Hematopoietic multipotent progenitor cell treated with erythropoietin and hydrocortisone succinate and interleukin-3 and kit ligand, for 15 days (in vitro differentiated cells): ENCODE measurements at places on chromosomes 6 and 20.

GRCh38 chr6:133337308-133337707 is 96.2 kb downstream of the EYA4 start:
- DNase-seq: no peak

- DNase-seq: peak; percentile 74
Observed at GRCh38 chr20:45044084-45044573, 56.8 kb downstream of the KCNS1 start.

DNA sequence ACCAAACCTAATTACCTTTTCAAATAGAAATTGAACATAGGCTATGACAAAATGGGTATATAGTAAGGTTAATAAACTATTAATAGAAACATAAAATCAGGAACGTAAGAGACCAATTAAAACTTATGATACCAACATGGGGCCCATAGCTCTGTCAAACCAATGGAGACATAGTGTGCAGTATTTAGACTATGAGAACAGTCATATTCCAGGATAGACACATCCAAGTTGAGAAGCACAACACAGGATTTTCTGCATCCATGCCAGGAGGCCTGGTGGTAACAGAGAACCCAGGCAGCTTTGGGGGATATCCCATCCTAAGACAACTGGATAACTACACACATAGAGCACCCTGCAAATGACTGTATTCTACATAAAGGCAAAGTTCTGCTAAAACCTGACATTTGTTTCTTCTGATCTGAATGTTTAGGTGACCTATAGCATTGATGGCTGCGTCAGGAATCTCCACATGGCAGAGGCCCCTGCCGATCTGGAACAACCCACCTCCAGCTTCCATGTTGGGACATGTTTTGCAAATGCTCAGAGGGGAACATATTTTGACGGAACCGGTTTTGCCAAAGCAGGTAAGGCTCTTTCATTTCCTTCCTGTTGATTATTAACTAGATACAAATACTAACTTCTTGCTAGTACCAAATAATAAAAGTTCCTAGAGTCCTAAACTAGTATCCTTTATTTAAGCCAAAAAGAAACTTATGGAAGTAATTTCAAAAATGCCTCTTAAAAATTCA is 202.7 kb downstream of the ARHGAP18 start:
- DNase-seq: no peak

GRCh38 chr6:146861716-146862115 is 262.9 kb downstream of the ADGB start:
- DNase-seq: no peak

- DNase-seq: no peak
Observed at GRCh38 chr6:128855581-128856085, 27.3 kb upstream of the LAMA2 start.

DNA sequence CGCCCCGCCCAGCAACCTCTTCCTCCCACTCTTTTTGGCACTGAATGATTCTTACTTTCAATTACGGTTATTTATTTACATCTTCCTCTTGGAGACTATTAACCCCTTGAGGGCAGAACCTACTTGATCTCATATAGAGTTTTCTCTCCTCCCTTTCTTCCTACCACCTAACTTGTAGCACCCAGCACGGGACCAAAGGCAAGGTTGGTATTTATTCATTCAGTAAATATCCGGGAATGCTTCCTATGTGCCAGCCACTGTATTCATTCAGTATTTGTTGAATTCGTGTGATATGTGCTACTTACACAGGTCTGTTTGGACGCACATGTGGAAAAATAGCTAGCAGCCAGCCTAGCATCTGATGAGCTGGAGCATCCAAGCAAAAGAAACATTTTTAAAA is 1.3 kb upstream of the CNKSR3 start:
- no peak for DNase-seq

- no peak for DNase-seq
Observed at GRCh38 chr20:43389839-43390626, 67.7 kb upstream of the SRSF6 start.

DNA sequence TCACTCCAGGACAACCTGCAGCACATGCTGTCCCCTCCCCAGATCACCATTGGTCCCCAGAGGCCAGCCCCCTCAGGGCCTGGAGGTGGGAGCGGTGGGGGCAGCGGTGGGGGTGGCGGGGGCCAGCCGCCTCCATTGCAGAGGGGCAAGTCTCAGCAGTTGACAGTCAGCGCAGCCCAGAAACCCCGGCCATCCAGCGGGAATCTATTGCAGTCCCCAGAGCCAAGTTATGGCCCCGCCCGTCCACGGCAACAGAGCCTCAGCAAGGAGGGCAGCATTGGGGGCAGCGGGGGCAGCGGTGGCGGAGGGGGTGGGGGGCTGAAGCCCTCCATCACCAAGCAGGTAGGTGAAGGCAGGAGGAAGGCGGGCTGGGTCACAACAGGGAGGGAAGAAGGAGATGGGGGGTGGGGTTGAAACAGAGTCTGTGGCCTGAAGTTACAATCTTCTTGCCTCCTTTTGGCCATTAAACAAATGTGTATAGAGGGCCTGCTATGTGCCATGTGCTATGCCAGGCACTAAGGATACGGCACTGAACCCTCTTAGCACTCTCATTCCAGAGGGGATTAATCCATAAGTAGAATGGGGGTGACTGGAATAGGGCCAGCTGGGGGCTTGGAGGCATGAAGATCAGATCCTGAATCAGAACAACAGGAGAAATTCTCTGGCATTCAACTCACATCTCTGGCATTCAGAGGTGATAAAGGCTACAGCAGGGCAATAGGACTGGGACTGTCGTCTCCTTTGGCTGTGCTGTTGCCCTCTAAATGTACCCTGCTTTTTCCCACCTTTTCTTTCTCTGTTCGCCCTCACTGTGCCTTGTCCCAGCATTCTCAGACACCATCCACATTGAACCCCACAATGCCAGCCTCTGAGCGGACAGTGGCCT is 10.5 kb upstream of the ZBTB9 start:
- DNase-seq: no peak

DNA sequence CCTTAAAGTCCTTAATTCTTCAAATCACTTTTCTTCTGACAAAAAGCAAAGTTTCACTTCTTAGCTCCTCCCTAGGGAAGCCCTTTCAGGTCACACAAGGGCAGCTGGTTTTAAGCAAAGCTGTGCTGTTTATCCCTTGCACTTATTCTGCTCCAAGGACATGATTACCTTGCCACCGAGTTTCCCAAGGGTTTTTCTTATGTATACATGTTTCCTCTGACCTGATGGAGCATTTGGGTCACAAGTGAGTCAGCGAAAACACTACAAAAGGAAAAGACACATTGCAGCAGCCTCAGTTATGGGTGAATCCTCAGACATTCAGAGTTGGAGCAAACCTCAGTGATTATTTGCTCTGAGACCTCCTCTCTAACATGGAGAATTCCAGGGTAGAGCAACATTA is 26.6 kb upstream of the ILRUN start:
- DNase-seq: no peak

- no peak for DNase-seq
Observed at GRCh38 chr6:69129046-69129445, 494.0 kb downstream of the ADGRB3 start.

DNA sequence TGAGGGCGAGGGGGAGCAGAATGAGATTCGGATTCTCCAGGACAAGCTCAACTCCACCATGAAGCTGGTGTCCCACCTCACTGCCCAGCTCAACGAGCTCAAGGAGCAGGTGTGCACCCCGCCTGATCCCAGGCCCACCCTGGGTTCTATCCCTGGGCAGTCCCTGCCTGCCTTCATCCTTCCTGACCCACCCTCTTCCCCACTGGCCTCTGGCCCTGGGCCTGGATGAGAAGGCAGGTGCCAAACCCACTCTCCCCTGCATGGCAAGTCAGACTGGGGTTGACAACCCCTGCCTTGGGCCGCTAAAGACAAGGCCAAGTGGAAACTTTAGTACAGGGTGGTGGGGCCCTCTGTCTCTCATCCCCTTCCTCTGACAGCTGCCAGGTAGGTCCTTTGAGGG is 16.5 kb downstream of the UQCC2 start:
- no peak for DNase-seq

DNA sequence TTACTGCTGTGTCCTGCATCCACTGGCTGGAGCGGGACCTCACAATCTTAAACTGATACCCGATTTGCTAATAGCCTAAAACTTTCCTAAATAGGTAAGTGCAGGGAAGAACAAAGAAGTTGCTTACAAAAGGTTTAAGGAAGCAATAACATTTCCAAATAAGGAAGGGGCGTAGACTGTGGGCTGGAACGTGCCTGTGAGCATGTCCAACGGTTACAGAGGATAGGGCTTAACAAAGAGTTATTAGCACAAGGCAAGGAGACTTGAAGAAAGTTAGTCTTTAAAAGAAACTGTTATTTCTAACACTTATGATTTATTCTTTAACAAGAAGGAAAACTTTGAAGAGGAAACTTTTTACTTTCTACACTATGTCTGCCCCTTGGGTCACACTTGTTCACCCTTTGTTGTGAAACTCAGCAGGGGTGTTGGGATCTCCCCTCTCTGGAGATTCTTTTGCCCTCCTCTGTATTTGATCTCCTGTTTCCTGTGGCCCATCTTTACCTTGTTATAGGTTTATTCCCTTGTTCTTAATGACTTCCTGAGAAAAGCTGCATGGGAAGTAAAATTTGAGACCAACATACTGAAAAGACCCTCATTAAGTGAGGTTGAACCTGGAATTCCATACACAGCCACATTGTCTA is 28.7 kb downstream of the KAT14 start:
- no peak for DNase-seq

GRCh38 chr6:110044096-110044495 is 66.0 kb downstream of the GPR6 start:
- DNase-seq: no peak

DNA sequence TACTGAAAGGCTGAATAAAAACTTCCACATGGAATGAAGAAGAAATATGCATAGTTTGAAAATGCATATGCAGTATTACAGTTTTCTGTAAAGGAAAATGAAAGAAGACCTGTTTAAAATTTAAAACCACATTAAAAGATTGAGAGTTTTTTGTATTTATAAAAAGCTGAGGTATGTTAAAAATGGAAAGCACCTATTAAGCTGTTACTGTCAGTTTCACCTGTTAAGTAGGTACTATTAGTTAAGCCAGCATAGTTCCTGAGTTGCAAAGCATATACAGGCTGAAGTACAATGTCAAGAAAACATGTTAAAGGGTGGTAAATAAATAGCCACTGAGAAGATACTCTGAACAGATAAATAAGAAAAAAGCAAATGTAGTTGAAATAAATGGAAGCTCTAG is 69.9 kb downstream of the ATXN1 start:
- DNase-seq: no peak

- DNase-seq: no peak
Observed at GRCh38 chr6:84459401-84459800, 232.0 kb upstream of the CEP162 start.

- no peak for DNase-seq
Observed at GRCh38 chr6:112764377-112764776, 417.2 kb downstream of the RFPL4B start.

DNA sequence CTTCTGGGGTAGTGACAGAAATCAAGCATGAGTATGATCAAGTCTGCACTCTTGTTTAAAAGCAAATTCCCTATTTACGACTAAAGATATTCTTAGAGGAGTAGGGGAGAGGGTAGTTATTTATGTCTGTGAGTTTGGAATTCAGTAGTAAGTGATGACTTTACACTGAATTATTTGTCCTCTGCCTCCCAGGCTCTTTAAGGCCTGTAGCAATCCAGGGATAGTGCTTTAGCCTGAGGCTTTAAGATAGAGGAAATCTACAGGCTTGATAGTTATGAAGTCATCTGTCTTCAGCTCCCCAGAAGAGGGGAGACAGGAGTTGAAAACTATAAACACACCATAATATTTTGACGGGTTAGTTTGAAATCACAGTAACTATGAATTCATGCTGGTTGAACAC is 664.5 kb downstream of the EPM2A start:
- no peak for DNase-seq

- no peak for DNase-seq
Observed at GRCh38 chr20:50664254-50664653, 27.1 kb downstream of the RIPOR3 start.

DNA sequence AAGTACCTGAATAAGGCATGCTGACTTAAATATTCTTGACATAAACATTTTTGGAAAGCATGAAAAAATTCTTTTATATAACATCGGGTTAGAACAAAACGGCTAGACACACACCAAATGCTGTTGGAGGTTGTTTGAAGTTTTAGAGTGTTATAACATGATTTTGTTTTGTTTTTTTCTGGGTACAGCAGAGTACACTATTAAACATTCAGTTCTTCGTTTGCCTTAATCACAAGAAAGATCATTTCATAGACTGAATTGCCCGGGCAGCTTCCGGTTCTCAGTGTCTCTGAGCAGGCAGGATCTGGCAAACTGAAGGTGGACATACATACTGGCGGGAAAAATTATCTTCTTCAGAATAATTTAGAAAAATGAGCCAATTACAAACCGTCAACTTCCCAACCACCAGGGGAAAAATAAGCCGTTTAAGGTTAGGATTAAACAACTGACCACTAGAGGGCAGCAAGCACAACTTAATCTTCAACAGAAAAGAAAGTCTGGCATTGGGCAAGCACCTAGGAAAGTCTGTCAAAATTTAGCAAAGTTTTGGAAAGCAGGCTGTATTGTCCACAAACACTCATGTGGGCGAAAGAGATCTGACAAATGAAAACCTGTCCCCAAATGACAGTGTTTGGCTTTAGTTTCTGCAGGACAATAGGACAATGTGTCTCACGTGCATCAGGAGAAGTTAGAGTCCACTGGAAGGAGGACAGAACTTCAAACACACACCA is 15.0 kb downstream of the ZNF217 start:
- DNase-seq: peak; percentile 93

DNA sequence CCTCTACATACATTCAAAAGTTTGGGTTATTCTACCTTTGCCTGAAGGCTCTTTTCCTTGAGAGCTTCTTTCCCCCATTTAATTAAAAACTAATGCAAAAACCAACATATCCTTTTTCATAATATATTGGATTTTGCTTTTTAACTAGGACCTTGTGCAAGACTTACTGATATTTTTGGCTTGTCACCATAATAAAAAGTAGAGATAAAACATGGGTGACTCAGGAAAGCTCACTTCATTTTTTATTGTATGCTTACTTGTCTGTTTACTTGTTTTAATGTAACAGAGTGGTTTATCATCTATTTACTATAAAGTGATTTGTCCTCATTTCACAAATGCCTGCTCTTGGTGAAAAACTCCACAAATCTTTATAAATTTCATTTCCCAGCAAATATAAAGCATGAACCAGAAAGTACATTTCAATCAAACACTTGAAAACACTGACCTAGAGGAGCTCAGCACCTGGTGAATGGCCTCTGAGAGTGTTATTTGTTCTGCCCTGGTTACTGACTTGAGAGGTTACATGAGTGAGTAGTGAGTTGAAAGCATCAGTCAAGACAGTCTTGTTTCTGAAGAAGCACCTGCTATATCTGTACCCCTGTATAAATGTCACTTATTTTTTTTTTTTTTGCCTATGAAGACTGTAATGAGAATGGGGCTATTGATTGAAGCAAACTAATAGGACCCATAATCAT is 20.8 kb downstream of the ADGRG6 start:
- DNase-seq: no peak
